H1 (cell line): ENCODE measurements at places on chromosomes 5 and 9.
A peak's percentile ranks its signal among the peaks of the same experiment; 100 is the strongest.

- peak; percentile 44 for DNase-seq
These were observed 35.9 kb downstream of the ZNF618 start for GRCh38 chr9:113911850-113912557.

DNA sequence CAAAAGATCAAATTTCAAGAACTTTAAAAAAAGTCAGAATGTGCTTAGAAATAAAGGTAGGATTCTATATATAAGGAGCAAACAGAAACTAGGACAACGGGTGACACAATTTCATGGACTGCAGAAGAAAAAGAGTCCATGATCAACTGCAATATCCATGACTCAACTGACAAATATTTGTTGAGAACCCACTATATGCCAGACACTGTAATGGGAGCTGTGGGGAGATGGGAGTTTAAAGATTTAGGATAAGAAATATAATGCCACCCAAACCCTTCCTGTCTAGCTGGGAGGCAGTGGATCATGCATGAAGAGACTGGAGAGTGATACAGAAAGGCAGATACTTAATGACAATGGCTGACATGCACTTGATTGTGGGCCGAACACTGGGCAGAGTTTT lies 27.6 kb upstream of the CCDC112 start:
- DNase-seq, result no peak

DNA sequence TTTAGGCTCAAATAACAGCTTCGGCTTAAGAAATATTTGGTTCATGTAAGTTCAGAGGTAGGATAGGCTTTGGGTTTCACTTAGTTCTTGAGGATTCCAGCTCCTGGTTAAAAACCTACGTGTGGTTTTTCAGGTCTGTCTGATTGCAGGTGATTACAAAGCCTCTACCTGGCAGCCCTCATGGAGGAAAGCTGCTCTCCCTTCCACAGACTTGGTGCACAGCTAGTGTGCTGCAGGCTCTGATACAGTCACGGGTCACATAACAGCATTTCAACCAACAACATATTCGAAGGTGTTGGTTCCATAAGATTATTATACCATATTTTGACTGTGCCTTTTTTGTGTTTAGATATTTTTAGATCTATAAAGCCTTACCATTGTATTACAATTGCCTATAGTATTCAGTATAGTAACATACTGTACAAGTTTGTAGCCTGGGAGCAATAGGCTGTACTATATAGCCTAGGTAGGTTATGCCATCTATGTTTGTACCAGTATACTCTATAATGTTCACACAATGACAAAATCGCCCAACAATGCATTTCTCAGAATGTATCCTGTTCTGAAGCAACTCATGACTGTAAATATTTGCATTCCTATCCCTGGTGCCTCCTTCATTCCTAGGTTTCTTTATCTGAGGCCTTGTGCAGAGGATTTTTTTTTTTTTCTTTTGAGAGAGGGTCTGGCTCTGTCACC lies 8.0 kb upstream of the DCP2 start:
- no peak for DNase-seq

DNA sequence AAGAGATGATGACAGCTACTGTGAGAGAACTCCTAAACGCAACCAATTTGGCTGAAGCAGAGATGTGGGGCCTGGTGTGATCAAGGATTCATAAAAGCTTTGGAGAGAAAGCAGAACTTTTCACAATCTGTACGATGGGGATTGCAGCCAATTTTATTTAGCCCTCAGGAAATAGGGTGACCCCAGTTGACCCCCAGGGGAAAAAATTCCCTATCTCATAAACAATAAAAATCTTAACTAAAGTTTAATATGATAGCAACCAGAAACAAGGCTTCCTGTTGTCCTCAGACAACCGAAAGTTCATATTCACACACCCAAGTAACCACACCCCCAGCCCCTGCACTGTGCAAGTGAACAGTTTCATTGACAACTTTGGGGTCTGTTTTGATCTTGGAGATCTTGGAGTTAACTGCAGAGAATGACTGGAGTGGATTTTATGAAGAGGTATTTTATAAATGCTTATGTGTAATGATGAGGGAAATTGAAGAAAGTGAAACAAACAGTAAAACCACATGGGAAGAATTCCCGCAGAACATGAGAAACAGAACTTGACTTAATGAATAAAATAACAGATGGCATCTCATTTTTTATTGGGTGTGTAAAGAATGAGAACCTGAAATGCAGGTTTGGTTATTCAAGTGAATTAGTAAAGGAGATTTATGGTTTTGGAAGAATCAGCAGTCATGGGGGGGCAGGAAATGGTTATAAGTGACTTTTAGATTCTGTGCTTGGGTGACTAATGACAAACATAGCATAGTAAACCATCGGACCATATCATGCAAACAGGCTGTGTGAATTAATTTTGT lies 94.5 kb downstream of the PDE4D start:
- no peak for DNase-seq

DNA sequence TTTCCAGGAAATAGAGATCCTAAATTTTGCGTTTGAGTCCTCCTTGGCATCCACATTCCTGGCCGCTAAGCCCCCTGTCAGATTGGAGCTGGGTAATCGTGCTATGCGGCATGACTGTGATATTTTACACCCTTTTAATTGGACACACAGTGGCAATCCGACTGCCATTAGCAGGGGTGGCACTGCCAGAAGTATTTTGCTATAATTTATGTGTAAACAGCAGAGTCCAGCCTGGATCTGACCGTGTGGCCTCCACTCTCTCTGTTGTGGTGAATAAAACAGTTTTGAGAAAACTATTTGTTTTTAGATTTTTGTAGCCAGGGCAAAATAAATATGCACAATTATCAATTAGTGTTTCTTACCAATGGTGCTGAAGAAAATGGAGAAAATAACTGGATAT lies 281.0 kb upstream of the IRX2 start:
- no peak for DNase-seq

DNA sequence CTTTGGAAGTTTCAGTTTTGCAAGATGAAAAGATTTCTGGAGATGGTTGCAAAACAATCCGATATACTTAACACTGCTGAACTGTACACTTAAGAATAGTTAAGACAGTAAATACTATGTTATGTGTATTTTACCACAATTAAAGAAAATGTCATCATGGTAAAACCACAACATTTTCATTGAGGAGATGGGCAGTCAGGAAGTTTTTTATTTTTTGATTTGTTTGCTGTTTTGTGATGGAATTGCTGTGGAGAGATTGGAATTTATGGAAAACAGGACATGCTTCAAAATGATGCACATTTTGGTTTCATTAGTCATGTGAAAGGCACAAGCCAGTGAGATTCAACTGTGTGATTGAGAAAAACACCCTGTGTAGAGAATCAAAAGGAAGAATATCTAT lies 90.5 kb upstream of the AGXT2 start:
- no peak for DNase-seq

- DNase-seq, result no peak
These were observed 93.0 kb upstream of the NIPAL4 start for GRCh38 chr5:157366741-157367674.
